Hippocampal formation (tissue), 2 donors: ENCODE measurements at places on chromosomes 4 and X.

DNA sequence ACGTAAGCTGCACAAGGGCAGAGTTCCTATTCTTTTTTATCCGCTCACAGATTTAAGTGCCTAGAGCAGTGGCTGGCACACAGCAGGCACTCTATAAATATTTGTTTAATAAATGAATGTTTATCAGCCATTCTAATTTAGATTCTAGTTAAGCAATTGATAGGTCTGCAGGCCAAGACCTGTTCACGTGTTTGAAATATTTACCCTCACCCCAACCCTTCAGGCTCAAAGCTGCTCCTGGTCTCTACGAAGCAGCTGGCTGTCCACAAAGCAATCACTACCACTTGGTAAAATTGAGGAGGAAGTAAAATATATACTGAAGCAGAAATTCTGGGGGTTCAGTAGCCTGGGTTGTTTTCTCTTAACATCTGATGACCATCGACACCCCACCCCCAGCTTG is 158.1 kb downstream of the MGST2 start:
- no peak for DNase-seq

- no peak for DNase-seq
Measured at GRCh38 chr4:39571054-39571453, 43.8 kb upstream of the UGDH start.

GRCh38 chrX:49268702-49269009 is 937 bp upstream of the PPP1R3F start:
- no peak for DNase-seq

DNA sequence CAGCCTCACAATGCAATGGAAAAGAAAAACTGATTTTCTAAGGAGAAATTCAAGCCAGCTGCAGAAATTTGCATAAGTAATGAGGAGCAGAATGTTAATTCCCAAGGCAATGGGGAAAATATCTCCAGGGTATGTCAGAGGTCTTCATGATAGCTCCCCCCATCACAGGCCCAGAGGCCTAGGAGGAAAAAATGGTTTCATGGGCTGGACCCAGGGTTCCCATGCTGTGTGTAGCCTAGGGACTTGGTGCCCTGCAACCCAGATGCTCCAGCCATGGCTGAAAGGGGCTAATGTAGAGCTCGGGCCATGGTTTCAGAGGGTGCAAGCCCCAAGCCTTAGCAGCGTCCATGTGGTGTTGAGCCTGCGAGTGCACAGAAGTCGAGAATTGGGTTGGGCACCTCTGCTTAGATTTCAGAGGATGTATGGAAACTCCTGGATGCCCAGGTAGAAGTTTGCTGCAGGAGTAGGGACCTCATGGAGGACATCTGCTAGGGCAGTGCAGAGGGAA is 53.5 kb upstream of the TEX13C start:
- DNase-seq, result no peak
